SHP77 treated with DMSO at 0.1 percent for 48 hours (cell line): ENCODE measurements at places on chromosomes 12 and 14.

- DNase-seq = no peak
Measured at GRCh38 chr14:68937471-68938270, 41.4 kb downstream of the ACTN1 start.

DNA sequence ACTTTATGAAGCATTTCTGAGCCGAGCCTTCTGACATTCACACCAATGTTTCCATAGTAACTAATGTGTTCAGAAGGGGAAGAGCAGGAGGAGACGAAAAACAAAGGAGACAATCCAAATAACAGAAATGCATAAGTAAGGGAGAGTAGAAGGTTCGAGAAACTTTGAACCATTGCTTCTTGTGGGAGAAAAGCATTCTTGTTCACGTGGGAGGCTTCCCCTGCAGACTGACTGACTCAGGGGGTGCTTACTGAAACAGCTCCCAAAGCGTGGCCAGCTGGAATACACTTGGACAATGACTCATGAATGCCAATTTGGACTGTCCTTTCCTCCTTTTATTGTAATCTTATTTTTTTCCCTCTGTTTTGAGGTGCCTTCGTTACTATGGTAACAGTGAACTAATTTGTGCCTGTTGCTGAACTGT, 73.9 kb downstream of the NEDD1 start:
- no peak for DNase-seq

DNA sequence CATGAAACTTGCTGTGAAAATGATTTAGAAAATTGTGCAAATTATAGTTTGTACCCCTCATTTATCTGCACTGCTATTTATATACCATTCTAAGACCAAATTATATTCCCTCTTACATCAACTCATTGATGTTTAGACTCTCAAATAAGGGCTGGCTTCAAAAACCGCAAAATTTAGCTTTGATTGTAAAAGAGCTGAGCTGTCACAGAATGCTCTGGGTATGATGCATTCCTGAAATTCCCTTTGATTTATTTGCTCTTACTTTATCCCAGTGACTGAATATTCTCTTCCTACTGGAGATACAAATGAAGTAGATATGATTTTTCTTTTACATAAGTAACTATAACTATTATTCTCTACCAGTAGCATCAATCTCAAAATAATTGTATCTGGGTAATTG, 78.0 kb upstream of the TMTC2 start:
- DNase-seq = no peak

GRCh38 chr14:95774265-95775160, 60.6 kb upstream of the TCL1A start:
- peak; percentile 12 for DNase-seq

- no peak for DNase-seq
Measured at GRCh38 chr12:11569716-11570115, 79.8 kb upstream of the ETV6 start.

- no peak for DNase-seq
Measured at GRCh38 chr14:74664717-74665116, 48.2 kb downstream of the AREL1 start.

DNA sequence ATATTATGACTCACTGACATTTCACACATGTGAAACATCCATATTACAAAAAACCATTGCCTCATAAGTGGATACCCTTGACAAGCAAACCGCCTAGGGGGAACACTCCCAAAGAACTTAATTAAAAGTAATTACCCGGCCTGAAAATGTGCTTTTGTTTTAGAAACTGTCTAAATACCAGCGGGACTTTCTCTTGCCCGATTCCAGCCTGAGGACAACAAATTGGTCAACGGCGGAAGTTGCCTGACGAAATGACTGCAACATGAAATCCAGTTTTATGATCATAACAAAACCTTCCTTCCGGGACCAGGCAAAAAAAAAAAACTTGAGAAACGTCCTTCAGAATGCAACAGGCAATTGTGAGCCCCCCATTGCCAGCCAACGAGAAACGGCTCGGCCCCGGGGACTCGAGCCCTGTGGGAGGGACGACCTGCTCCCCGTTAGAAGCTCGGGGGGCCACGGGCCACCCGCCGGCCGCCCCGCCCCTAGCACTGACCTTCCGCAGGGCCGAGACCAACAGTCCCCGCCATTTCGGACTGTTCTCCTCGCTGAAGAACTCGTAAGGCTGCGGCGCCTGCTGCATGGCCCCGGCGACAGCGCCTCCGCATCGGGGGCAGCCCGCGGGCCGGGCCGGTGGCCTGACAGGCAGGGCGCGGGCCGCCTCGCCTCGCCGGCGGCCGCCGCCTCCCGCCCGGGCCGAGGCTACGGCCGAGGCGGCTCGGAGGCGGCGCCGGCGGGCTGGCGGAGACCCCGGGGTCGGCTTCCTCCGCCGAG, 490 bp downstream of the SOS2 start:
- DNase-seq = peak; percentile 29

DNA sequence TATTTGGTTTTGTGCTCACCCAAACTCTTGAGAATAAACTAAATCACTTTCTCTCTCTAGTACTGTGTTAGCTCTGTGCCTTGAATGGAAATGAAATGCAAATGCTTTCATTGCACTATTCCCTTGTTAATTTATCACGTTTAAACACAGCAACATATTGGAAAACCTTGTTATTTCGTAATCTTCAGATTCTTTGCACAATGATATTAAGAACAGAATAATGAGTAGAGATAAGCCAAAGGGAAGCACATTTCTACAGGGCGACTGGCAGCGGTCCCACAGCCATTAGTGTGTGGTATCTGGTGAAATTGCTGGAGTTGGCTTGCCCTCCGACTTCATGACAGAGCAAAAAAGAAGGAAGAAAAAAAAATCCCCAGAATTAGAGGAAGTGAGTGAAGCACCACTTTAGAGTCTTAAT, 166.1 kb upstream of the E2F7 start:
- no peak for DNase-seq

GRCh38 chr14:105228562-105228961, 19.8 kb upstream of the BTBD6 start:
- DNase-seq = no peak

DNA sequence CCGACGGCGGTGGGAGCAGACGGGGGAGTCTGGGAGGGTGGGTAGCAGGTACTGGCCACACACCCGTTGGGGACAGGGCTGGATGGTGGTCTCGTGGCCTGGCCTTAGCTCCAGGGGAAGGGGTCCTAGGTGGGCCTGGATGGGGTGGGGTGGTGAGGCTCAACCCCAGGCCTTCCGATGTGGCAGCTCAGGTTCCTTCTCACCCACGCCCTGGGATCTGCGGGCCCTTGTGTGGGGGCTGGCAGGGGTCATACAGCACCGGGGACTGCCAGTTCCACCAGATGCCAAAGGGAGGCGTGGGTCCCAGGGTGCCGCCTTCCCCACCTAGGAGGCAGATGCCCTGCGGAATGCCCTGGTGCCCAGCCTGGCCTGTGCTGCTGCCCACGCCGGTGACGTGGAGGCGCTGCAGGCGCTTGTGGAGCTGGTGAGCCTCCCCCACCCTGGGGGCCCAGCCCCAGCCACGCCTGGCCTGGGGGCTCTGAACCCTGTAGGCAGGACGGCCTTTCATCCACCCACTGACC, 21.0 kb downstream of the ASPG start:
- DNase-seq = no peak

DNA sequence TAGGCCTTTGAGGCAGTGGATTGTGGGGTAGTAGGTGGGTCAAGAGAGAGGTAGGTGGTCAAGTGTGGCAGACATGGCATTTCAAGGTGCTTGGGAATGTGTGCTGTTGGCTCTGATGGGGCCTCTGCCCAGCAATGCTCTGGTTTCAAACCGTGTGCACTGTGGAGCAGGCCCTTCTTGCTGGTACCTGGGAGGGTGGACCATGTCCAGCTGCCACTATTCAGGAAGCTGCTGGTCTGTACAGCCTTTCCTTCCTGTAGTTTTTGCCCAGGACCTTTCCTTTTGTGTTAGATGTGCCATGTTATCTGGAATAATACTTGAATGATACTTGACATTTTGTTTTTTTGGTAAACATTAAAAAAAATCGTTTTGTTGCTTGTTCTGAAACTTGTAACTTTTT, 14.8 kb downstream of the RIMKLB start:
- DNase-seq = no peak

- DNase-seq = no peak
Measured at GRCh38 chr12:12425616-12426015, 68.7 kb downstream of the BORCS5 start.

DNA sequence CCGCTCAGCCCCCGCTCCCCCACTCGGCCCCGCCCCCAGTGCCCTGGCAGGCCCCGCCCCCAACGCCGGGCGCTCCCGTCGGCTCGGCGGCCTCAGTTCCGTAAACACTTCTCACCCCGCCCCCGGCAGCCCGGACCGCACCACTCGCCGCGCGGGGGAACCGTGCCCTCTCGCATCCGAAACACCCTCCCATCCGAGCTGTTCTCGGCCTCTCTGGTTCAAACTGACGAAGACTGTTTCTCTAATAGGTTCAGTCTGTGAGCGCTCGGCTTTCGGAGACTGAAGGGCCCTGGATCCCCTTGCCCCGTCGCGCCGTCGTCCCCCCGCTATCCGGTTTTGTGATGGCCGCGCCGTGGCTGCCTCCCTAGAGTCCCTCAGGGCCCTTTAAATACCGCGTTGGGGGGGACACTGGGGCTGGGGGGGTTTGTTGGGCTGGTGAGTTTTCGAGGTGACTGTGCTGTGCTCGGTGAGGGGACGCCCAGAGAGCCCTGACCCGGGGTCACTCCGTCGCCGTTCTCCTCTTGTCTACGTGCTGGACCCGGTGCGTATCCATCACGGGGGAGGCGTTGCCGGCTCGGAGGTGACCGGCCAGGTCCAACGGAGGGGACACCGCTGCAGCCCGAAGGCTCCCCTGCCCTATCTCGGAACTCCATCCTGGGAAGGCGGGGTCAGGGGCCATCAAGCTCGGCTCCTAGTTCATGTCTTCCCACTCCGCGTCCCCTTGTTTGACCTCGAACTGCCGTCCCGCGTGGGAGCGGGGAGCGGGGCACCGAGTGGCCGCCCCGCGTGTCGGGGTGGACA, at the start of gene TCP11L2:
Gene TCP11L2, plus strand, starts transcription at position 333 of the 801 bp plus-strand sequence. CDS start 8,343 bp downstream, outside the sequence.
- peak; percentile 43 for DNase-seq

DNA sequence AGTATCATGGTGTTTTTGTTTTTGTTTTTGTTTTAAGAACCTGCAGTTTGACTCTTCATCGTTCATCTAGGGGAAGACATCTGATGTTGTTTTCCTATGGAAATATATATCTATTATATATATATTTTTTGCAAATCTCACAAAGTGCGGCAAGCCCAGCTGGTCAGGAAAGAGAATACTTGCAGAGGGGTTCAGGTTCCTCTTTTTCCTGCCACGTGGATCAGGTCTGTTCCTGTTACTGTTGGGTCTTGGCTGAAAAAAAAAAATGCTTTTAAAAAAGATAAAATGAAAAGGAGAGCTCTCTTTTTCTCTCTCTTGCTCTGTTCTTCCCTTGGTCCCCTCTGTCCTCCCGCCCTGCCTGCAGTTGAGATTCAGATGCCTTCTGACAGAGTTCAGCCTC, 179.4 kb upstream of the BCL2L14 start:
- no peak for DNase-seq

DNA sequence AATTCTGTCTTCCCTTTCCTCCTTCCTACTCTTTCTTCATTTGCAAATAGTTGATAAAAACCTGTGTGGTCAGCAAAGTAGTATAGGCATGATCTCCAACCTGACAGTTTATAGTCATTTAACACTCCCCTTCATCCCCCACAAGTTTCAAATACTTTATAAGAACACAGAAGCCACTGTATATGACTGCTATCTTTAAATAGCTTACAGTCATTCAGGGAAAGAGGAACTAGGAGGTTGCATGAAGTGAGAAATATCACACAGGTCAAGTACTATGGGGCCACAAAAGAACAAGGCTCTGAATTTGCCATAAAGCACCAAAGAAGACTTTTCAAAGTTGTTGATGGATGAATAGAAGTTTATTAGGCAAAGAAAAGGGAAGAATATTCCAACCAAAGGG, 431.3 kb downstream of the NPAS3 start:
- DNase-seq = no peak

DNA sequence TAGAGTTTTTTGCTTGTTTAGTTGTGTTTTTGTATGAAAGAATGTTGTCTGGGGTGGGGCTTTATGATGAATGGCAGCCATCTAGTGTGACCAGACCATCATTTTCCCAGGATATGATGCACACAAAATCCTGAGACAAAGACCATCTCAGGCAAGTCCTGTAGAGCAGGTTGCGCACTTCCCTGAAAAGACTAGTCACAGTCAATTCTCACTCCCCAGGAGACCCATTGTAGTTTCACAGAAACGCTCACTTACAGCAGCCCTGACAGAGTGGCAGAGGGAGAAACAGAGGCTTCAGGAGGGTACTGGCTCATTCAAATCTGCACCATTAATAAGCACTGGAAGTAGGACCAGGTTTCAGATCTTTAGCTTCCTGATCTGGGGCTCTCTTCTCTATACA, 183.2 kb downstream of the TMEM117 start:
- no peak for DNase-seq

GRCh38 chr12:77433799-77434198, 368.4 kb upstream of the E2F7 start:
- DNase-seq = no peak

- DNase-seq = no peak
Measured at GRCh38 chr14:102927346-102927877, 4.9 kb downstream of the AMN start.

GRCh38 chr14:70881549-70882177, 25.6 kb upstream of the PCNX1 start:
- no peak for DNase-seq

DNA sequence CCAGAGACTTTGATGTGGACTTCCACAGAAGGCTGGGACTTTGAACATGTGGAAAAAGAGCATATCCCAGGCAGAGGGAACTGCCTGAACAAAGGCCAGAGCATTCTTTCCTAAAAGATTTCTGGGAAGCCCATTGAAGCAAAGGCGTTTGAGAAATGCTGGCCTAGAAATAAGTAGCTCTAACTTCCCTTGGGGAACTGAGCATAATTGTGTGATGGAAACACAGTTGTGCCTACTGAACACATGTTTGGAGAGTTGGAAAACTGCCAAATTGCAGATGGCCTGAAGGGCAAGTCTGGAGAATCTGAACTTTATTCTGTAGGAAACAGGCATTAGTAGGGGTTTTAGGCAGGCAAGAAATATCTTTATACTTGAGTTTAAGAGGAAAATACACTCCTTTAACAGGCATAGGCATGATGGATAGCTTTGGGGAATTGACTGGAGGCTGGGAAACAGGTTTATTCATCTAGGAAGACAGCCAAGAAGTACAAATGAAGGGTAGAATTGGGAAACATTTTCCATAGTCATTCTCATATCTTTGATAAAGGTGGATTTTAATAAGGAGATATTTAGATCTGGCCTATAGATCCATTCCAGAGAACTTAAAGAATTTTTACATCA, 134.1 kb downstream of the TPH2 start:
- DNase-seq = peak; percentile 9

DNA sequence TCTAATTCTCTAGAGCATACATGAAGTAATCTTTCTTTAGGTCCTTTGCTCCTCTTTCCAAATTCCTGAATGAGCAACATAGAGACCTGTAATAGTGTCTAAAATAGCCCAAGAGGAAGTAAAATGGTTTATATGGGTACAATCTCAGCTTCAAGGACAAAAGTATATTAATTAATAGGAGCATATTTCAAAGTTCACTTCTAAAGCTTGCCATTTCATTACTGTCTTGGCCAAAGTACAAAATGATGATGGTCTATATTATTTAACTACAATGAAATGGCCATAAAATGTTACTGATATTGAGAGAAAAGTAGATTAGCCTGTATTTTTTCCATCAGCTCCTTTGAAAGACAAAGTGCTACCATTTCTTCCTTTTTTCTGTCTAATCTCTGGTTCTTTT, 410.4 kb upstream of the NOVA1 start:
- no peak for DNase-seq
